RPMI7951 (cell line): ENCODE measurements at places on chromosomes 4 and X. TPM values are rescaled to one million over a fixed set of nuclear protein-coding genes. Genes with fewer than 3 reads are reported as not detected.

RTL5 gene
- 0.78 and 1.2 TPM in 2 replicates for total RNA-seq

AFF2 gene
- total RNA-seq = 0.68 and 1.7 TPM in 2 replicates

RWDD4 gene
- total RNA-seq = 27.7 and 31.4 TPM in 2 replicates

GSX2 gene
- total RNA-seq = not detected in 2 replicates

REPS2 gene
- 1.1 and 1.2 TPM in 2 replicates for total RNA-seq

SMIM10 gene
- total RNA-seq = 5.8 and 8.2 TPM in 2 replicates
